ENCODE measurements at places on chromosomes 11 and 22. TPM values are rescaled to one million over a fixed set of nuclear protein-coding genes. Genes with fewer than 3 reads are reported as not detected.

SELENOO gene
- 30.3 TPM for total RNA-seq

RFPL3 gene
- not detected for total RNA-seq

APOL5 gene
- total RNA-seq: not detected

APLP2 gene
- 527 TPM for total RNA-seq

OR4D5 gene
- not detected for total RNA-seq

ACR gene
- total RNA-seq: 1.1 TPM

PDE2A gene
- total RNA-seq: 16.7 TPM

RRM1 gene
- total RNA-seq: 35.9 TPM

MIOX gene
- total RNA-seq: not detected

LMNTD2 gene
- 3.0 TPM for total RNA-seq

APOL4 gene
- 15.9 TPM for total RNA-seq

P4HA3 gene
- total RNA-seq: 3.3 TPM

POLA2 gene
- 14.2 TPM for total RNA-seq

CADM1 gene
- 91.3 TPM for total RNA-seq

PPFIBP2 gene
- total RNA-seq: 26.5 TPM

HPX gene
- total RNA-seq: 3.5 TPM

ROBO4 gene
- total RNA-seq: 51.7 TPM

SOX10 gene
- total RNA-seq: 0.54 TPM

NXF1 gene
- total RNA-seq: 89.4 TPM

CDC45 gene
- total RNA-seq: 4.0 TPM

PARVA gene
- 71.6 TPM for total RNA-seq

FADD gene
- total RNA-seq: 27.6 TPM

FERMT3 gene
- 102 TPM for total RNA-seq

ANGPTL5 gene
- not detected for total RNA-seq

OR9Q1 gene
- total RNA-seq: 0.14 TPM

P2RY2 gene
- total RNA-seq: 3.8 TPM

C11orf87 gene
- 0.09 TPM for total RNA-seq

SMC1B gene
- not detected for total RNA-seq

CLMP gene
- 22.9 TPM for total RNA-seq

CHST1 gene
- 2.4 TPM for total RNA-seq

Measured in lung (tissue), 17 donors.